T-cell (primary cell): ENCODE measurements at places on chromosomes 2 and 18.

- DNase-seq, result no peak
Observed at GRCh38 chr2:200305797-200306195, 697 bp upstream of the SPATS2L start.

DNA sequence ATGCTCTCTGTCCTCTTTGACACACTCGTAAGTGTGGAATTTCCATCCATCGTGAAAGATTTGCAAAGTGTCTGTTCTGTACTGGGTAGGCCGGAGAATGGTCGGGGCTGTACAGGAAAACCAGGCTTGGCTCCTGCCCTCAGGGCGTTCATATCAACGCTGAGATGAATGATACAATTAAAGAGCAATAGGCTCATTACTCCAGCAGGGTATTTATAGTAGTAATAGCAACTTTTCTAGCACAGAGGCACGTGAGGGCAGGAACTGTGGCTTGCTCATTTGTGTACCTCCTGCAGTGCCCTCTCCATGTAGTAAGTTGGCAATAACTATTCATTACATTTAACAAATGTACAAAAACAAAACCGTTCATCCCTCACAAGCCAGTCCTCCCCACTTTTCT lies 5.3 kb upstream of the NCK2 start:
- no peak for DNase-seq

DNA sequence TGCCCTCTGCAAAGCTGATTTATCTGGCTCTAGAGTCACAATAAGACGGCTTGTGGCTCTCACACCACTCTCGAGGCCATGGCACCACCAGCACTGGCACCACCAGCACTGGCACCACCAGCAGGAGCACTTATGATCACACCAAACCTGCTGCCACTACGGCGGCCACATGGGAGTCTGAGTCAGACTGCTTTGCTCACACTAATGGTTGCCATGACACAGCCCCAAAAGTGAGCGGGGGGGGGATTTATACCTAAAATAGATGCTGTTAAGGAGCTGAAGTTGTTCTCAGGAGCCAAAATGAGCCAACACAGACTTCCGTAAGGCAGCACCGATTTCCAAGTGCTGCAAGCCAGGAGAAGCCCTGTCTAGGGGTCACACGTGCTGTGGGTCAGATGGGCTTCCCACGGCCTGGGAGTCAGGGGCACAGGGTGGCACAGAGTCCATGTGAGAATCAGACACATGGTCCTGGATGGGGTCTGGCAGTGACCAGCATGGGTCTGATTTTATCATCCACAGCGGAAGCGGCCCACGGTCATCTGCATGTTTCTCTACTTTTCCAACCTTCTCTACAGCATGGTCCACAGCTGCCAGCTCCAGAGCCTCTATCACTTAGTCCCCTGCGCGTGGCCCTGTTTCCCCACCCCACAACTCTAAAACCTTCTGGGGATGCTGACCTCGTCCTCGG lies 16.7 kb downstream of the DNMT3A start:
- no peak for DNase-seq

DNA sequence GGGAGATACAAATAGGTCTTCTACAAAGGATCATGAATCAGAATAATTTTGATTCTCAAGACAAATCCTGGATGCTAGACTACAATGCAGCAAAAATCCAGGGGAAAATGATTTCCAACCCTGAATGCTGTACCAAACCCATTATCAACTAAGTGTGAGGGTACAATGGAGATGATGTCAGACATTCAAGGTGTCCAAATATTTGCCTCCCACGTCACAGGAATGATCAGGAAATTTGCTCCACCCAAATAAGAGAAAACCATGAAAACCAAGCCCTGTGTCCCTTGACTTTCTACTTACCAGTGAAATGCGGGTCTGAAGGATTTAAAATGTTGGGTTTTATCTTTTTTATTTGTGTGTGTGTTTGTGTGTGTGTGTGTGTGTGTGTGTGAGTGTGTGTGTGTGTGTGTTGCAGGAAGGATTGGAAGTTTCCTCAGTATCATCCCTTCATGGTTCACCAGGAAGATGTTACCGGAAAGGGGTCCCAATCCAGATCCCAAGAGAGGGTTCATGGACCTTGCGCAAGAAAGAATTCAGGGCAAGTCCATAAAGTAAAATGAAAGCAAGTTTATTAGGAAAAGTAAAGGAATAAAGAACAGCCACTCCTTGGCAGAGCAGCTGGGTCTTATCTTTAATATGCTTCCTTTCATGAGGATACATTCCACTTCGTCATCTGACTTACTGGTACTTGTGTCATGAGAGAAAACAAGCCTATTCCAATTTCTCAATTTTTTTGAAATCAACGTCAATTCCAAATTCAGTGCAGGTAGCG lies 61.1 kb upstream of the ID2 start:
- no peak for DNase-seq

GRCh38 chr18:1104181-1104881 lies 199.7 kb downstream of the ADCYAP1 start:
- no peak for DNase-seq

GRCh38 chr2:132815516-132815915 lies 145.5 kb upstream of the LYPD1 start:
- no peak for DNase-seq

GRCh38 chr2:28407131-28407975 lies 14.7 kb downstream of the FOSL2 start:
- DNase-seq, result no peak

DNA sequence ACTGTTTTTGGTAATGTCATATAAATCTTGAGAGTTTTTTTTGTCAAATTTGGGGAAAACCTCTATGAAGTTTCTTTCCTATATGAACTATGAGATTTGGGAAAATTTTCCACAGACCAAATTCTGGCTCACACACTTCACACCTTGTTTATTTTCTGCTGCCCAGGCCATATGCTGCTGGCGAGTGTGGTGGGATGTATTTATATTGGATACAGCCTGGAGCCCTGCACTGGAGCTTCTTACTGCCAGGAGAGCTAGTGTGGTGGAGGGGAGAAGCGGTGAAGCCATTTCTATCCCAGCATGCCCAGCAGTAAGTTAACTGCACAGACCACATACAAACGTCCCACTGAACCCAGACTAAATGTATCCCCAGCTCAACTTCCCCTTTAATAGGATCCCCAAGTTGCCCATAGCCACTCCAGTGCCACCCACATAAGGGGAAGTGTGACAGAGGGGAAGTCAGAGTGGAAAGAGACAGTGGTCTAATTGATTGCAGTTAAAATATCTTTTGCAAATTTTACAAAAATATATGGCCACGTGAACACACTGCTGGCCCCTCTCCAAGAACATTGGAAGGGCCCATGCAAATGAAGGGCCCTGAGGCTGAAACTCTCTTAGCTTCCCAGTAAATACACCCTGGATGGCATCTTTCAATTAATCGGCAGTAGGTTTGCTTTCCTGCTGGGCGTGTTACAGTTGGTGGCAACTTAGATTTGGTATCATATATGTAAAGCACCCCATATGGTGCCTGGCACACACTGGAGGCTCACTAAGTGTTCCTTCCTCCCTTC lies 146.6 kb upstream of the ITGA6 start:
- DNase-seq, result no peak
